ENCODE measurements at places on chromosomes 16 and 17. TPM values are rescaled to one million over a fixed set of nuclear protein-coding genes. Genes with fewer than 3 reads are reported as not detected.

The RPS15A gene
- 871 TPM for total RNA-seq

The WDR90 gene
- total RNA-seq, result 18.7 TPM

The MT1E gene
- total RNA-seq, result 21.6 TPM

The STH gene
- total RNA-seq, result not detected

The OR3A2 gene
- 0.43 TPM for total RNA-seq

The DRC3 gene
- 0.97 TPM for total RNA-seq

The PRSS33 gene
- not detected for total RNA-seq

The SLC16A13 gene
- total RNA-seq, result 1.3 TPM

The SPATA22 gene
- 3.5 TPM for total RNA-seq

The TEX19 gene
- total RNA-seq, result under 0.01 TPM

The DDX42 gene
- total RNA-seq, result 85.9 TPM

The KAT8 gene
- 23.8 TPM for total RNA-seq

The MGAT5B gene
- total RNA-seq, result 0.32 TPM

The TBC1D26 gene
- total RNA-seq, result not detected

All from fibroblast of villous mesenchyme (primary cell).